Stimulated activated CD8-positive, alpha-beta memory T cell treated with anti-CD3 and anti-CD28 coated beads, Interleukin-15, amount 100 ng/mL, for 1 hour (primary cell): ENCODE measurements at places on chromosomes 7 and 10.

DNA sequence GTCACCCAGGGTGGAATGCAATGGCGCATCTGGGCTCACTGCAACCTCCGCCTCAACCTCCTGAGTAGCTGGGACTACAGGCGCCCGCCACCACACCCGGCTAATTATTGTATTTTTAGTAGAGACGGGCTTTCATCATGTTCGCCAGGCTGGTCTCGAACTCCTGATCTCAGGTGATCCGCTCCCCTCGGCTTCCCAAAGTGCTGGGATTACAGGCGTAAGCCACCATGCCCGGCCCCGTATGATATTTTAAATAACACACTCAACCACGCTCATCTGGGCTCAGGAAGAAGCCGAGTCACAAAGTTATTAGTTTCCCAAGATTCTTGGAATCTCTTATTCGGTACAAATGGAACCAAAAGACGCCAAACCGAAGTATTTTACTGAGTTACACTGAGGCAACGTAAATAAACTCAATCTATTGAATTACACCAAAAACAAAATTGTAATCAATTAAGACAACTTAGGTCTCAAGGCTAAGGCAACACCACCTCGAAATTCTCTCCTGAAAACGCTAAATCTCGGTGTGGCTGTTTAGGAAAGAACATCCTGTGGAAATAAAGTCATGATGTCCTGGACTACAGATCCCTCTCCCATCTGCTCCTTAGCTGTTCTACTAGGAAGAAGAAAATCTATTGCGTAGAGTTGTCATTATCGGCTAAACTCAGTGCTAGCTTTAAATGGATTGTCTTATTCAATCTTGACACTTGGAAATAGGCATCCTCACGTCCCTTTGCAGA is 910 bp downstream of the ARHGAP19 start:
- DNase-seq, result no peak

DNA sequence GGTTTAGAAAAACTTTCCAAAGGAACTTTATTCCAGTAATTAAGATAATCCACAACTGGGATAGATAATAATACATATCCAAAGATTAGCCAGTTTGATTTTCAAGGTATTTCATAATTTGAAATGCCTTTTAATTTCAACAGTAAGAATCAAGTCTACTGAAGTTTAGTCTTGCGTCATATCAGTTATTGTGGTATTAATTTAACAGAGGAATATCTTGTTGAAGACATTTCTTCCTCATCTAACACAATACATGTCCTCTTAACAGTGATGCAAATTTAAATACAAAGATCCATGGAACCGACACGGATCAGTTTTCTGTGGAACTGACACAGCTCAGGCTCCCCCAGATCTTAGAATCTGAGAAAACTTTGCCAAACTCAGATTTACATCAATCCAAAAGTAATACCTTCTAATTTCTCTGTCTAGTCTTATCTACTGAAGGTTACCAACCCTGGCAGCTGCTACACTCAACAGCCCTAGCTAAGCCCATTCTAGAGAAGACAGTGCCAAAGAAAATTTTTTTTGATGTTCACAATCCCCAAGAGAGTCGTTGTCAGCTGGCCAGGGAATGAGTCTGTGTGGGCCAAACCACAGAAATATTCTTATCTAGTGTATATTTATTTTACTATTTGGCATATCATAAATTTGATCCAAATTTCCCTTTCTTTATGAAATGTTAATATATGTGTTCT is 365.2 kb upstream of the MEOX2 start:
- DNase-seq, result no peak

GRCh38 chr10:3595736-3596135 is 189.3 kb downstream of the KLF6 start:
- DNase-seq, result no peak

DNA sequence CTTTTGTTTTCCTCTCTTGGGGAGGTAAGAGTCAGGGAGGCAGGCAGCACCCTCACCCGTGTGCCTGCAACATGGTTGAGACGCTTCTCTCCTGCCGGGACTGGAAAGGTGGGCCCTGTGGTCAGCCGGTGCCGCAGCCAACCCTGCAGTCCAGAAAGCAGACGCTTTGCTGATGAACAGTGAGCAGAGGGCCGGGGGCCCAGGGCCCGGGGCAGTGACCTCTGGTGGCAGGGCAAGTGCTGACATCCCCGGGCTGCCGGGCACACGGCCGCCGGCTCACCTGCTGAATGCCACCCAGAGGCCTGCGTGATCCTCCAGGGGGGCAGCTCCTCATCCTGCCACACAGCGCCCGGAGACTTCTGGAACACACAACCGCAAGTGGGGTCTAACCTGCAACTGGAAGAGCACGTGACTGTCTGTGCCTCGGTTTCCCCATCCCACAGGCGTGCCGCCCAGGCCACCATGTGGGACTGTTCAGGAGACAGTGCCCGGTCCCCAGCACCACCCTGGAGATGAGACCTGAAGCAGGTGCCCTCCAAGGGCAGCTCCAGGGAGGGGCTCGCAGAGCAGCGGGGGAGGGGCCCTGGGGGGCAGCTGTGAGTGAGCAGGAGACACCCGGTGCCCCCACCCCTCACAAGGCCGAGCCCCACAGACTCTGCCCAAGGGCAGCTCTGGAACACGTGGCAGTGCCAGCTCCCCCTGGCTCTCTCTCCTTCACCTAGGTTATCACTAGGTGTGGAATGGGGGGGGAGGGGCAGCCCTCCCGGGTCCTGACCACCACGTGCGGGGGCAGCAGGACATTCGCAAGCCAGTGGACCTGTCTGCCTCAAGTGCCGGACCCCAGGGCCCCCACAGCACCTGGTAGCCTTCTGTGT is 2.2 kb upstream of the ADGRA1 start:
- DNase-seq, result no peak

DNA sequence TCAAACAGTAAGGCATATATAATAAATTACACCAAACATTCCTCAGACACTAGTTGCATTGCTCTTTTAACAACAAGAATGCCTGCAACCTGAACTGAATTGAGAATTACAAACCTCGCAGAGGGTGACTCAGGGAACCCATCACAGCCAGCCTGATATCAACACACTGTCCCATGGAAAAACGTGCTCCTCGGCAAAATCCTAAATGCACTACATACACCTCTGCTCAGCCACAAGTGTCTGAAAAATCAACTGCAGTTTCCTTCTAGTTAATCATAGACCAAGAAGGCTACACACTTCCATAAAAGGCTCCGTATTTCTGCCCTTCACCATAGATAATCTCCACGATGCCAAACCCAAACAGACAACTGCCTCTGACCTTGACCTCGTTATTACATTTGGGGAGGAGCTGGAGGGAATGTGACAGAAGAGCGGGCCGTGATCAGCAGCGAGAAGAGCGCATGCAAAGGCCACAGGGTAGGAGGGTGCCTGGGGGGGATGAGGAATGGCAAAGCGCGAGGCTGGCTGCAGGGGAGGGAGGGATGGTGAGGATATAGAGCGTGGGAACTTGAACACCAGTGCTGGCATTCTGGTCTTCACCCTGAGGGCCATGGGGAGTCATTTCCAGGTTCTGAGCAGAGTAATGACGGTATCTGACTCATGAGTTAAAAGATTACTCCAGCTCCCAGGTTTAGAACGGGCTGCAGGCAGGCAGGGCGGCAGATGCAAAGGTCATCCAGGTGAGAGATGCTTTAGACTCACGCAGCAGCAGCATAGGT is 201.9 kb upstream of the FRMD4A start:
- DNase-seq, result no peak

- DNase-seq, result no peak
Measured at GRCh38 chr7:75689246-75690099, 49.3 kb downstream of the HIP1 start.

- DNase-seq, result no peak
Measured at GRCh38 chr10:5297466-5297865, 67.3 kb upstream of the UCN3 start.

DNA sequence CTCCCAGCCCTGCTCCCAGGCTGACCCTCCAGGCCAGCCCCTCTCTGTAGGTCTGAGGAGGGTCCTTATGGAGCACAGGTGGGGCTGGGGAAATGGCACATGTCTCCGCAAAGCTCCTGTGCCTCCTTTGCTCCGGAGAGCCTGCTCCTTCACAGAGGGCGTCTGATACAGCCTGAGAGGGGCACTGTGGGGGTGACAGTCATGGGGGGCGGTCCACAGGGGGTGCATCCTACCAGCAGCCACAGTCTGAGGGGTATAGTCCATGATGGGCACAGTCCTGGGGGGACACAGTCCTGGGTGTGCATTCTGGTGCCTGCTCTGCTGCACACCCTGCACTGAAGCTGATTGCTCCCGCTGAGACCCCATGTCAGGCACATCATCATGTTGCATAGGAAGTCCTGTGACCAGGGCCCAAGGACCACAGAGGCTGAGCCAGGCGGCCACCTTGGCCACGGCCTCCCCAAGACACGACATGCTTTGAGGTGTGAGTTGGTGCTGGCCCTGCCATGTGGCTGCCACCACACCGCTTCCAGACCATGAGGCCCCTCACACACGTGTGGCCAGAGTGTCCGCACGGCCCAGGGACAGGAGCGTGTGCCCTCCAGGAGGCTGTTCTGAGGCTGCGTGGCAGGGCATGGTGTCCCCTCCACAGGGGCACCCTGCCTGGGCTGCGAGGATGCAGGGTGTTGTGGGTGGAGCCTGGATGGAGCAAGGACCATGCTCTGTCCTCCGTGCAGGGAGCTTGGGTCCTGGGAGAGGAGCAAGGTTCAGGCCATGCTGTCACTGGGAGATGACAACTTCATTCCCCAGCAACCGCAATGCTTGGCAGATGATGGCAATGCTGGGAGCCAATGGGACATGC is 59.2 kb downstream of the PWWP2B start:
- DNase-seq, result no peak

DNA sequence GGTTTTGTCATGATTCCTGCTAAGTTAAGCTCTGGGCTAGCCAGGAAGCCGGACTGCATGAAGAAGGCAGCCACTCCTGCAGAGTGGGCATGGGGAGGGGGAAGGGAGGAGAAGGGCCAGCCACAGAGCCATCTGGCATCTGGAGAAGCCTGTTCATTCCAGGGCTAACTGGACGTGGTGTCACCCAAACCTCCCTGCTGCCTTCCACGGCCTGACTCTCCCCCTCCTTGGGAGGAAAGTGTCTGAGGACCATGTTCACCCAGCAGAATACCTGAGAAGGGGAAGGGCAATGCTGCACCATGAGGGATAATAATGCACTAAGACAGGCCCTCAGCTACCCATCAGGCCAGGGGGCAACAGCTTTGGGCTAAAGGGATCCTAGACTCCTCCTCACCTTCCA is 15.4 kb downstream of the AQP1 start:
- no peak for DNase-seq

GRCh38 chr10:126880926-126881325 is 24.3 kb upstream of the DOCK1 start:
- DNase-seq, result no peak

GRCh38 chr7:46291601-46292150 is 370.6 kb upstream of the IGFBP3 start:
- no peak for DNase-seq

DNA sequence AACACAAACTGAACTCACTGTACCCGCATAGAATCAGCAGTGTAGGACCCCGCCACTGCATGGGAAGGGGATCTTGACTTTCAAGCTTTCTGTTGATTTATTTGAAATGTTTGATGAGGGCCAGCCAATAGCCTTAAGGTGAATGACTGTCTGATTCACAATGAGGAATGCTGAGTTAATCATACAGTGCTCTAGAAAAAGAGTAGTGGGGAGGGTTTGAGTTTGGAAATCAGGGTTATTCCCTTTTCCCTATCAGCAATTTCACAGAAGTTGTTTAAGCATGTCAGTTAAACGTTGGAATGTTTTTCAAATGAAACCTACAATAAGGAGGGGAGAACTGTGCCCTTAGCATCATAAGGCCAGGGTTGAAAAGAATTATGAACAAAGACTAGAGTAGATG is 937.5 kb downstream of the GRID1 start:
- no peak for DNase-seq

DNA sequence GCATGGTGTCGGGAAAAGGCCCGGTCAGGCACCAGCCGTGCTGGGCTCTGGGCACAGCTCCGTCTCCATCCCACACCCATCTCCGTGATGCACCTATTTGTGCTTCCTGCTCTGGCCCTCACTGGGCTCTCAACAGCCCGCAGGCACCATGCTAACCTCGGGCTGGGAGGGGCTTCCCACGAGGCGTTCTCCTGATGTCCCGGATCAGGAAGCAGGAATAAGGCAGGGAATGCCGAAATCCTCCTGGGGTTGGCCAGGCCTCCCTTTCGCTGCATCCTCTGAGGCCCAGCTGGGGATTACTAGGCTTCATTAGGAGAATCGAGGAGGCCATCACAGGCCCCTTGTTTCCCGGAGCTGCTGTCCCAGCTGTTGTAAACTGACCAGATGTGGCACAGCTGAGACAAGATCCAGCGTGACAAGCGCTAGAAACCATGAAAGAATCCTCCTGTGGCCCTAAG is 72.0 kb downstream of the FAM53B start:
- no peak for DNase-seq

- DNase-seq, result no peak
Measured at GRCh38 chr7:115933471-115933870, 97.1 kb downstream of the TFEC start.

DNA sequence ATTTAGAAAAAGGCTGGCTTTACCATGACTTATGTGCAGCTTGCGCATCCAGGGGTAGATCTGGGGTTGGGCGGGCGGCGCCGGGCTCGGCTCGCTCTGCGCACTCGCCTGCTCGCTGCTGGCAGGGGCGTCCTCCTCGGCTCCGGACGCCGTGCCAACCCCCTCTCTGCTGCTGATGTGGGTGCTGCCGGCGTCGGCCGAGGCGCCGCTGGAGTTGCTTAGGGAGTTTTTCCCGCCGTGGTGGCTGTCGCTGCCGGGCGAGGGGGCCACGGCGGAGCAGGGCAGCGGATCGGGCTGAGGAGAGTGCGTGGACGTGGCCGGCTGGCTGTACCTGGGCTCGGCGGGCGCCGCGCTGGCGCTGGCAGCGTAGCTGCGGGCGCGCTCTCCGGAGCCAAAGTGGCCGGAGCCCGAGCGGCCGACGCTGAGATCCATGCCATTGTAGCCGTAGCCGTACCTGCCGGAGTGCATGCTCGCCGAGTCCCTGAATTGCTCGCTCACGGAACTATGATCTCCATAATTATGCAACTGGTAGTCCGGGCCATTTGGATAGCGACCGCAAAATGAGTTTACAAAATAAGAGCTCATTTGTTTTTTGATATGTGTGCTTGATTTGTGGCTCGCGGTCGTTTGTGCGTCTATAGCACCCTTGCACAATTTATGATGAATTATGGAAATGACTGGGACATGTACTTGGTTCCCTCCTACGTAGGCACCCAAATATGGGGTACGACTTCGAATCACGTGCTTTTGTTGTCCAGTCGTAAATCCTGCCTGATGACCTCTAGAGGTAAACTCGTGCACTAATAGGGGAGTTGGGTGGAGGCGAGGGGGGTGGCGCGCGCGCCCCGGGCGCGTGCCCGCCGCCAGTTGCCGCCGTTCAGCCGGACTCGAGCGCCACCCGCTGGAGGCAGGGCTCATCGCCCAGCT is at the start of gene HOXA5:
HOXA5 (minus strand) TSS at position 659 of the 927 bp plus-strand sequence; CDS start at position 585, 74 bp downstream.
- DNase-seq, result no peak

DNA sequence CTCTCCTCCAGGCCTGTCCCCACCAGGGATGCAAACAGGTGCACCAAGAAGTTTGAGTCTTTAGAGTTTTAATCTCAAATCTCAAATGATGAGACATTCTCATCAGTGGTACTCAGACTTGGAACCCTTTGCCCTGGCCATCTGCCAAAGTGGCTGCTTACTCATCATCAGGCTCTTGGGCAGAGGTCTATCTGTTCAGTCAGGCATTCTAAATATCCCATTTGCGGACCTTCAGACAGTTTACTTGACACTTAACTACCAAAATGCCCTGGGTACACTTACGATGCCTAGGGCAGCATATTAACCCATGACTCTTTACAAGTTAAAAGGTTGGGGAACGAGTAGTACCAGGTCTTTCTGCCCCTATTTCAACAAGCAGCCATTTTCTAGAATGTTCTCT is 61.2 kb upstream of the YAE1 start:
- no peak for DNase-seq
